Right atrium auricular region (tissue), 2 donors: ENCODE measurements at places on chromosomes 4 and X. TPM values are rescaled to one million over a fixed set of nuclear protein-coding genes. Genes with fewer than 3 reads are reported as not detected.
A peak's percentile ranks its signal among the peaks of the same experiment; 100 is the strongest.

The UGT2B17 gene
- total RNA-seq = not detected

The SRD5A3 gene
- total RNA-seq = 8.3 TPM

The XK gene
- 5.1 TPM for total RNA-seq

GRCh38 chr4:147620315-147620714, 3.1 kb downstream of the TMEM184C start:
- no peaks in the 10 kb centered on the region for H3K4me1 ChIP-seq
- DNase-seq = no peak
- H3K4me3 ChIP-seq = no peak overlapping the region
- peaks cover 16% of the 10 kb centered on the region for H3K36me3 ChIP-seq
- H3K27me3 ChIP-seq = no peaks in the 10 kb centered on the region
- H3K27ac ChIP-seq = no peak overlapping the region

DNA sequence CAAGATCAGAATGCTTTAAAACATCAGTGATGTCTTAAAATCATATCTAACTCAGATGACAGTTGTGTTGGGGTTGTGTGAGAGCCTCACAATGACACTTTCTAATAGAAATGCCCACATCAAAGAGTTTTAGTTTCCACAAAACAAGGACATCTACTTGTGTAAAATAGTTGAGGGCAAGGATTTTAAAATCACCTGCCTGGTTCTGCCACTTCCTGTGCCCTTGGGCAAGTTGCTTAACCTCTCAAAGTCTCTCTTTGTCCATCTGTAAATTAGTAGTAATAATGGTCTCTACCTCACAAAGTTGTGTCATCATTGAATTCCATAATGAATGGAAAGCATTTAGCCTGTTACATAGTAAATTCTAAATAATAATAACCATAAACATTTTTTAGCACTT, 41.9 kb upstream of the RELL1 start:
- no peak overlapping the region for H3K27ac ChIP-seq
- no peaks in the 10 kb centered on the region for H3K36me3 ChIP-seq
- H3K27me3 ChIP-seq = no peaks in the 10 kb centered on the region

GRCh38 chr4:20938204-20938603, 237.9 kb downstream of the PACRGL start:
- DNase-seq = no peak
- H3K27ac ChIP-seq = no peak overlapping the region
- H3K4me3 ChIP-seq = no peak overlapping the region
- no peaks in the 10 kb centered on the region for H3K27me3 ChIP-seq
- H3K36me3 ChIP-seq = no peaks in the 10 kb centered on the region

DNA sequence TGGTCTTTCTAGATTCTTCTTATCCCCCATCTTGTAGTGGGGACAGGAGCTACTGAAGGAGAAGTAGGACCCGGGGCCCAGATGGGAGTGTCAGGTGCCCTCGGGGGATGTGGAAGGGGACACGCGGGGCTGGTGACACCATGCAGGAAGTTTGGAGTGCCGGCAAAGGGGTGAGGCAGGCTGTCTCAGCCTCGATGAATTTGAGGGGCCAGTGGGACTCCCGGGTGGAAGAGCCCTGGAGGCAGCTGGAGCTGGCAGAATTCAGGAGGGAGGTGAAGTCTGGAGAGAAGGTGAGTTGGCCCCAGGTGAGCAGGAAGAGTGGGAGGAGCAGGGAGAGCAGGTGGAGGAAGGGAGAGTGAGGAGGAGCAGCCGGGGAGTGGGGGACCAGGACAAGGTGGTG, 101.7 kb downstream of the CPZ start:
- H3K36me3 ChIP-seq = no peaks in the 10 kb centered on the region
- H3K27me3 ChIP-seq = no peaks in the 10 kb centered on the region
- no peaks in the 10 kb centered on the region for H3K4me1 ChIP-seq
- H3K4me3 ChIP-seq = no peak overlapping the region
- no peak for DNase-seq

- H3K36me3 ChIP-seq = peaks cover 21% of the 10 kb centered on the region
- H3K4me3 ChIP-seq = peak overlapping the region; percentile 61
- no peak for DNase-seq
Observed at GRCh38 chrX:12975991-12976558, 1.2 kb downstream of the TMSB4X start.

GRCh38 chr4:174474457-174475075, 47.7 kb downstream of the HPGD start:
- no peak for DNase-seq
- H3K27me3 ChIP-seq = no peaks in the 10 kb centered on the region
- H3K27ac ChIP-seq = no peak overlapping the region

DNA sequence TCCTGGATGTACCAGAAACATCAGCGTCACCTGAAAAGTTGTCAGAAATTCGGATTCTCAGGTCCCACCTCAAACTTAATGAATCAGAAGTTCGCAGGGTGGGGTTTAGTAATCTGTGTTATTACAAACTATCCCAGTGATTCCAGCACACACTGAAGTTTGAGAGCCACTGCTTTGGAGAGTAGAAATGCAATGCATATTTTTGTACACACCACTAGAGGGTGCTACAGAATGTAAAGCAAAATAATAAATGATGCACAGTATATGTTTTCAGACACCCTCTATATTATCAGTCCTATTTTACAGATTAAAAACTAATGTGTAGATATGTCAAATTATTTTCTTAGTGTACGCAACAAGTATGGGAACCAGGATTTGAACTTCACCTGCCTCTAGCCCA, 2.4 kb upstream of the MORF4L2 start:
- no peak for DNase-seq
- peak overlapping the region; percentile 97 for H3K27ac ChIP-seq
- H3K4me1 ChIP-seq = peaks cover 13% of the 10 kb centered on the region

GRCh38 chr4:1723131-1723801, 1.9 kb downstream of the TACC3 start:
- H3K36me3 ChIP-seq = peaks cover 1% of the 10 kb centered on the region
- no peak overlapping the region for H3K27ac ChIP-seq
- H3K4me3 ChIP-seq = no peak overlapping the region
- H3K4me1 ChIP-seq = peaks cover 58% of the 10 kb centered on the region
- no peaks in the 10 kb centered on the region for H3K27me3 ChIP-seq

- no peaks in the 10 kb centered on the region for H3K36me3 ChIP-seq
- DNase-seq = no peak
- H3K27ac ChIP-seq = no peak overlapping the region
- no peaks in the 10 kb centered on the region for H3K27me3 ChIP-seq
- H3K4me3 ChIP-seq = no peak overlapping the region
Observed at GRCh38 chr4:150591904-150592303, 10.0 kb downstream of the MAB21L2 start.

DNA sequence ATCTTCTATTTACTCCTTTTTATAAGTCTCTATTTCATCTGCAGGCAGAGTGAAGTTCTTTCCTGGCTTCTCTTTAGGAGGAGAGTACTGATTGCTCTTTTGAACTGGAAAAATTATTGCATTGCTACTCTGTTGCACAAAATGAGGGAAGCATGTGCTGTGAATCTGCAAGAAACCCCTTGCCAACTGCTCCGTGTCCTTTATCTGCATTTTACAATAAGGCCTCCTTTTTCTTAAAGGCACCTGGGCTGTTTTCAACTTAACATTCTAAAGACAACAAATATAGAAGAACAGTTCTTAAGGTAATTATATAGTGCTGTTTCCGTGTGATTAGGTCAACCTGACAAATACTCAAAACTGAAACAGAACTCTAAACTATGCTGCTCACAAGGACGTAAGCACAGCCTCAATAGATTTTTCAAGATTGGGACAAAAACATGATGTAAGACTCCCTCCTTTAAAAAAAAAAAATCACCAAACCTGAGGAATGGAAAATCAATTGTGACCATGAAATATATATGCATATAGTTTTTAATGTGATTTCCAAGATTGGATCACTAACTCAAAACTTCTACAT, 716.6 kb upstream of the INTU start:
- no peak for DNase-seq
- H3K36me3 ChIP-seq = no peaks in the 10 kb centered on the region
- no peak overlapping the region for H3K4me3 ChIP-seq
- H3K27ac ChIP-seq = no peak overlapping the region
- no peaks in the 10 kb centered on the region for H3K27me3 ChIP-seq

DNA sequence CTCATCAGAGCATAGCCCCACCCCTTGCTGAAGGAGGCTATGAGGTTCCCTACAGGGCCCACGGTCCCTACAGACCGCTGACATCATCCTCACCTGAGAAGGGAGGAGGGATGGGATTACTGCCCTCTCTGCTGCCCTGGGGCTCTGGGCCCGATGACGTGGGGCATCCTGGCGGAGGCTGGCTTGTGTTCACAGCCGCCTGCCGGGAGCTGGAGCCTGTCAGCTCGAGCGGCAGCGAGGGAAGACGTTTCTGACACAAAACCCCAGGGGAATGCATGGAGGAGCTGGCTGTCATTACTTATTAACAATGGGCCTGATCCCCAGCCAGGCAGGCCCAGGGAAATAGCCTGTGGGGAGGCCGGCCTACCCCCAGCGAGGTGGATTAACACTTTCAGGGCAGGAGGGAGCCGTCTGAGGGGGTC, 106.6 kb upstream of the ATP6AP2 start:
- no peaks in the 10 kb centered on the region for H3K27me3 ChIP-seq
- no peak for DNase-seq
- H3K4me1 ChIP-seq = no peaks in the 10 kb centered on the region
- no peak overlapping the region for H3K27ac ChIP-seq

GRCh38 chr4:47705326-47705981, 132.4 kb downstream of the CORIN start:
- DNase-seq = no peak
- H3K27ac ChIP-seq = peak overlapping the region; percentile 43
- no peaks in the 10 kb centered on the region for H3K4me1 ChIP-seq
- peak overlapping the region; percentile 13 for H3K4me3 ChIP-seq

- no peak overlapping the region for H3K27ac ChIP-seq
- no peak for DNase-seq
- no peaks in the 10 kb centered on the region for H3K27me3 ChIP-seq
- no peaks in the 10 kb centered on the region for H3K36me3 ChIP-seq
Observed at GRCh38 chrX:122910697-122911096, 273.4 kb upstream of the GRIA3 start.

- no peak for DNase-seq
- H3K4me1 ChIP-seq = no peaks in the 10 kb centered on the region
- H3K27me3 ChIP-seq = no peaks in the 10 kb centered on the region
Observed at GRCh38 chr4:92599044-92599443, 295.3 kb downstream of the GRID2 start.

GRCh38 chrX:106246511-106246910, 78.4 kb downstream of the PWWP3B start:
- no peak overlapping the region for H3K27ac ChIP-seq
- H3K4me1 ChIP-seq = no peaks in the 10 kb centered on the region
- H3K27me3 ChIP-seq = no peaks in the 10 kb centered on the region
- H3K36me3 ChIP-seq = no peaks in the 10 kb centered on the region

DNA sequence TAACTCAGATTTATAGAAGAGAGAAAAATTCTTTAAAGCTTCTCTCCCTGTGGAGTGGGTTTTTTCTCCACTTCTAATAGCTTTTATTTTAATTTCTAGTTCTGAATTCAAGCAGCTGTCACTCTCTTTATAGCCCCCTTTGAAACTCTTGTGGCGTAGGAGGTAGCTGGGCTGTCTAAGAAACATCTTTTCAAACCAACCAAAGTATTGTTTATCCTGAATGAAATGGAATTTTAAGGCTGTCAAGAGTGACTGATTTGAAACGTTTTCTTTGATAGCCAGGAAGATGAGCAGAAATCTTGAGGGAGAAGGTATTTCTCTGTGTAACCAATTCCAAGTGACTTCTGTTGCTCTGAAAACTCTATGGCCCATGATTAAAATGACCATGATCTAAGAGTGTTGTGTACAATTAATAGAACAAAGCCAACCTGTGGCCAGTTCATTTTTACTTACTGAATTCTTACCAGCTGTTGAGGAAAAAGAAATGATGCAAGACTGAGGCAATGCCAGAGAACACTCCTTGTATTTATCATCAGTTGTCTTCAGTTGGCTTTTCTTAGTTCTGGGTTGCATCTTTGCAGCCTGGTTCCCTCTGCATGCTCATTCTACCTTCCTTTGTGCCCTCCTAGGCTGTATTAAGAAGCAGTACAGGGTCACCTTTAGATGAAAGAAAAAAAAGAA, 298.4 kb downstream of the ARHGAP10 start:
- no peaks in the 10 kb centered on the region for H3K36me3 ChIP-seq
- DNase-seq = no peak
- H3K27ac ChIP-seq = no peak overlapping the region
- H3K4me3 ChIP-seq = no peak overlapping the region

DNA sequence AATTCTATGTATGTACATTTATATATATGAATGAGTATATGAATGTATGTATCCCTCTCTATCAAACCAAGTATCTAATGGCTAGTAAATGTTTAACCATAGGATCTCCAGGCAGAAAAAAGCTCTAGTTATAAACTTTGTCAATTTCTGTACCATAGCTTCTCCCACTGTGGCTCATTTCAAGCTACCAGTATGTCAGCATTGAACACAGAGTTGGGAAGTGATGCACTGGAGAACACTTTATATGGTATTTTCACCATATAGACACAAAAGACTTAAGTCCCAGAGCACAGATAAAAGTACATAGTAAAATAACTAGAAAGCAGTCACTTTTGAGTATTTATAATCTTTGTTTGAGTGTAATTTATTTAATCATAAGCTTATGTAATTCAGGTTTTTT, 53.9 kb upstream of the ATP8A1 start:
- H3K27ac ChIP-seq = no peak overlapping the region
- H3K27me3 ChIP-seq = no peaks in the 10 kb centered on the region
- no peak overlapping the region for H3K4me3 ChIP-seq
- H3K4me1 ChIP-seq = no peaks in the 10 kb centered on the region
- DNase-seq = no peak
